Stimulated activated effector memory CD8-positive, alpha-beta T cell treated with anti-CD3 and anti-CD28 coated beads, Interleukin-12 subunit alpha, Interleukin-12 subunit beta, amount 100 ng/mL, for 72 hours (primary cell): ENCODE measurements at places on chromosomes 1 and 21.

DNA sequence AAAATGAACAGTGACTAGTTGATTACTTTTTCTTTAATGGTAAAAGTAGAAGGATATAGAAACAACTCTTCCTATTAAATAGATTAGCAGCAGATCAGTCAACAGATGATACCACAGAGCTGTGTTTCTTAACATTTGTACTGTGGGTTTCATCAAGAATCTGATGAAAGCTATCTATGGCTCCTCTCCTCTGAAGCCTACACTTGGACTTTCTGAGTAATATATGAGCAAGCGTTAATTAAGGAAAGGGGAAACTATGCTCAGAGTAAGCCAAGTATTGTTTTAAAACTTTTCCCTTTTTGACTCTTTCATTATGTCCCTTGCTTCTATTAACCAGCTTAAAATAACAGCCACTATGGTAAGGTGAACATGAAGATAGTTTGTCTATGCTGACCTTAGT is 10.8 kb downstream of the ARID4B start:
- DNase-seq: no peak

DNA sequence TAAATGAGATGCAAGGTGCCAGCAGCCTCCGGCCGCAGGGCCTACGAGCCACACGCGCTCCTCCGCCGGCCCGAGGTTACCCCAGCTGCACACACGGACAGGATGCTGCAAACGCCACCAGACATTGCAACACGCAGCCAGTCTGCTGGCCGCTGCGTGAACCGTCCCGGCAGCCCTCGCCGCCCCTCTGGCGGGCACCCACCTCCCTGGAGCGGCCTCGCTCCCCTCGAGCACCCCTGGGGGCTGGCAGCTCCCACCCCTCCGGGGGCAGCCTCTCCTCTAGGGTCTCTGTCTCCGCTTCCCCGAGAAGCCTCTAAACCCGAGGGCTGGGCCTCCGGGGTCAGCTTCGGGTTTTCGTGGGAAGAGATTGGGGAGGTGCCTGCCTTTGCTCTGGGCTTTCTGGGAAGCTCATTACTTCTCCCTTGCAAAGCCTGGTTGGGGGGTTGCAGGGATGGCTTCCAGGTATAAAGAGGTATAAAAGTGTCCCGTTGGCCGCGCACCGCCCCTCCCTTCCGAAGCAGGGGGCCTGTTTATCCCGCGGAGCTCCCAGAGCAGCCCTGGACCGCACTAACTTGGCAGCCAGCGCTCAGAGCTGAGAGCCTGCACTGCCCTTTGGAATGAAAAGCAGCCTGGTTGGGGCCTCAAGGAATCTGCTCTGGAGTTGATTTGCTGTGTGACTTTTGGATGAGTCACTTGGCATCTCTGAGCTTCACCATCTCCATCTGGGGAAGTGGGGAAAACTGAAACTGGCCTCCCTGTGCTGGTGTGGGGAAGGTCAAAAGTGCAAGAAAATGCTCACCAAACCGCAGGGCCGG is 21.8 kb downstream of the DHRS3 start:
- no peak for DNase-seq

- no peak for DNase-seq
Measured at GRCh38 chr1:217599154-217599553, 31.7 kb downstream of the GPATCH2 start.

DNA sequence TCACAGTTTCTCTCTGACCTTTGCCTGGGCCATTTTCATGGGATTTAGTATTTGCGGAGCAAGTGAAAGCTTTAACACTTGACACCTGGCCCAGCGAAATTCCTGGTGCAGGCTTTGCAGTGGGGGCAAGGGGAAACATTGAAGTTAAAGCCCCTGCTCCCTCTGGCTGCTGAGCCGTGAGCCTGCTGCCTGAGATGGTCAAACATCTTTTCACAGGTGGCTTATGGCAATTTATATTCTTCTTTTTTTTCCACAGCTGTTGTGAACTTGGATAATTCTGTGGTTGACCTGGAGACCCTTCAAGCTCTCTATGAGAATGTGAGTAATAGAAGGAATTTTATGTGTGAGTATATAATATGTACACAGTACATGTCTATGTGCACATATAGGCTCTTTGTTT is 202.9 kb downstream of the FMN2 start:
- no peak for DNase-seq

DNA sequence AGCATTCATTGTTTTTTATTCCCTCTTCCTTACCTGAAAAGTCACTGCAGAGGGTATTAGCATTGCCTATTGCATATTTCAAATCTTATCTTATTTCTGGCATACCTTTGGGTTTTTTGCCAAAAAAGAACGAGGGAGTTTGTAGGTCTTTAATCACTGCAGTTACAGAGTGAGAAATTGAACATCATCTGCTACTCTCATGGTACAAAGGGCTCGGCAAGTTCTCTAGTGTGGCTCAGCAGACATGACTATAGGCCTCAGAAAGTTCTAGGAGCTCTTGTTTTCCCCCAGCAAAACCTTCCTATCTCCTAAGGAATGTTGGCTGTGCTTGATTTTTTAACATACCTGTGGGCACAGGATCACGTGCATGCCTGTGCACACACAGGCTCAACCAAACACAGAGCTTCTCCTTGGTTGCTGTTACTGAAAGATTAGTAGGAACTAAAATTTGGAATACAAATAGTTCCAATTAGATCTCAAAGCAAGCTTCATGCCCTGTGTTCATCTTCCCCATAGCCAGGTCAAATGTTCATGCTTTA is 69.7 kb downstream of the CCDC185 start:
- no peak for DNase-seq

DNA sequence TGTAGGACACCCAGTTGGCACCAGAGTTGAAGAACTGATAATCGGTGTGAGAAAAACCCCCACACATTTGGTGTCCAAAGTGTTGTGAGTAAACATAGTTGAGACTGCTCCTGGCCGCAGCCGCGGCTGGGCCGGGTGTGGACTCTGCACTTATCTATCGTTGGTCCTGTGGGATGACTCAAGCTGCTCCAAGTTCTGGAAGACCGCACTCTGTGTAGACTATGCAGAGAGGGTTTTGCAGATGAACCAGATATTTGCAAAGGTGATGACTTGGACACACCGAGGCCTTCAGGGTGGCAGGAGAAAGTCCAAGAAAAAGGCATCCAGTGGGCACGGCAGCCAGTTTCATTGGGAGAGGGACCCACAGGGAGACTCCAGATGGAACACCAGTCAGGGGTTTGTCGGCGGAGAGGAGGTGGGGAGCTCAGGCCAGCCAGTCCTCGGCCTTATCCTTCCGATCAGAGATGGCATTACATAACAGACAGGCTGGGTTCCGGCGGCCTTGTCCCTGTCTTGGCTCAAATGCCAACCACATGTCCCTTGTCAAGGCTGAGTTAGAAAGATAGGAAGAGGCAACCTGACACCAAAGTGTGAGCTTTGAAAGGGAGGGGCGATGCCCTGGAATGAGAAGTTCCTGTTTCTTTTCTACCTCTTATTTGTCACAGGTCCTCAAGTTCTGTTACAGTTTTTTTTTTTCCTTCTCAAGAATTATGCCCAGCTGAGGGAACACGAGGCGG is 21.1 kb downstream of the C2CD2 start:
- DNase-seq: no peak

DNA sequence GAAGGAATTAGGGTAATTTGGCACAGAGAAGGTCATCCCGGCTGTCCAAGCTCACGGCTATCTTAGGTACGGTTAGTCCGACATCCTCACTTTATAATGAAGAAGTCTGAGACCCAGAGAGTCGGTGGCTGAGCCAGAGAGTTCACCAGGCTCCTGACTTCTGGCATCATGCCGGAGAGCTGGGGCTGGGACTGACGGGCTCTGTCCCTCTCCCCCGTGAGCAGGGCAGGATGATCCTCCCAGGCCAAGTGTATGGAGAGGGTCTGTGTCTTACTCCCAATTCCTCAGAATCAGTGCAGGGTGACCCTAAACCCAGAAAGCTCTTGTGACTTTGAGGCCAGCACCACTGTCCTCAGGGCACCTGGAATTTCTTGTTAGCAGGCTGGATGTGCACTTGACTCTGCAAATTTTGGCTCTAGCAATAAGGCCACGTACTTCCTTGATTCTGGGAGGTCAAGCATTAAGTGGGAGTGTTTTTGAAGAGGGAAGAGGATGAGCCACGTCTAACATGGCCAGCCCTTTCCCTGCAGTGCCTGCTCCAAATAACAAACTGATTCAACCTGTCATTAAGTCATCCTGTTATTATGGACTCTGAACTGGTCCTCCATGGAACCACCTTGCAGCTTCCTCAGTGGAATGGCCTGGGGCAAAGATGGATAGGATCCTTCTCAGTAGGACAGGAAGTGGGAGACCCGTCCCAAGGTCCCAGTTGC is 20.8 kb upstream of the BTG2 start:
- DNase-seq: no peak

- DNase-seq: no peak
Measured at GRCh38 chr1:25039229-25039628, 109.2 kb upstream of the RUNX3 start.

DNA sequence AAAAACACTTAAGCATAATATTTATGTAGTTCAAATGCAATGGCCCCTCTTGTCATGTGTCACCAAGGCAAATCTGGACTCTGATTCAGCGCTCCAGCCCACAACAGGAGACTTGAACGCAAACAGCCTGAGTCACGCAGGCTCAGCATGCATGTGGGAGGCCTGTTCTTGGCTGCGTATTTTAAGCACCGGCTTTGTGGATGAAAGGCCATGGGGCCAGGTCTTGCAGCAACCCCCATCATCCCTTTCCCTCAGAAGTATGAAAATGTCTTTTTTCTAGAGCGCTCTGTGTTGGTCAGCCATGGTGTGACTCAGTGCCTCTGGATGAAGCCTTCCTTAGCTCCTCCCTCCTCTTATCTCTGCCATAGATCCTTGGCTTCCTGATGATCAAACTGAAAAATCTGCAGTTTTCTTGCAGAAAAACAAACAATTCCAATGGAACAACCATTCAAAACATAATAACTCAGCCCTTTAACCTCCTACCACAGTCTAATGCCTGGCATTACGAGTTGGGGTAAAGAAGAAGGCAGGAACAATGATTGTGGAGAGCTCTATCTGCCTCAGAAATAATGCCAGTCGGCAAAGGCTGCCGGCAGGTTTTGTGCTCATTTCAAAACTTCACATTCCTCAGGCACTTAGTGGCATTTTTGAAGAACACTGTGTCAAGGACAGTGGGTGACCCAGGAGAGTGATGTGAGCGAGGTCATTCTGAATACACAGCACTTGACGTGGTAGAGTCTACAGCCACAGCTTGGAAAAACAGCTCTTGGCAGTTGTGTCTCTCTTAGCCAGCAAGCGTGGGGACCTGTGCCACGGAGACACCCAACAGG is 167.5 kb downstream of the CLIC6 start:
- no peak for DNase-seq

GRCh38 chr1:117026361-117026760 is 24.8 kb downstream of the CD101 start:
- no peak for DNase-seq

GRCh38 chr1:41939194-41939593 is 20.5 kb upstream of the HIVEP3 start:
- DNase-seq: no peak

DNA sequence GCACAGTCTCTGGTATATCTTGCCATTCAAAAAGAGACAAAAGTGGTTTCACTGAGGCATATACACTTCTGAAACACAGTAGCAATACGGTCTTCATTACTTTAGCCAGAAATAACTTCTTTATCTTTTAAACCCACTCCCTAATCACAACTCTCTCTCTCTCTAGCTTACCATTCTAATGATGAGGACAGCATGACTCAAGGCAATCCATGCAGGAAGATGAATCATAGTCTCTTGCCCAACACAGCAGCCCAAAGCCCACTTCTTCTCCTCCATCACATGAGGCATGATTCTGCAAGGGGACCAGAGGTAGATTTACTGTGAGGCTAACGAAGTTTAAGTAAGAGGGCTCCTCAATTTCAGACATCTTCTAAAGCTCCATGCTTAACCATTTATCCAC is 285.0 kb upstream of the NR5A2 start:
- DNase-seq: no peak

DNA sequence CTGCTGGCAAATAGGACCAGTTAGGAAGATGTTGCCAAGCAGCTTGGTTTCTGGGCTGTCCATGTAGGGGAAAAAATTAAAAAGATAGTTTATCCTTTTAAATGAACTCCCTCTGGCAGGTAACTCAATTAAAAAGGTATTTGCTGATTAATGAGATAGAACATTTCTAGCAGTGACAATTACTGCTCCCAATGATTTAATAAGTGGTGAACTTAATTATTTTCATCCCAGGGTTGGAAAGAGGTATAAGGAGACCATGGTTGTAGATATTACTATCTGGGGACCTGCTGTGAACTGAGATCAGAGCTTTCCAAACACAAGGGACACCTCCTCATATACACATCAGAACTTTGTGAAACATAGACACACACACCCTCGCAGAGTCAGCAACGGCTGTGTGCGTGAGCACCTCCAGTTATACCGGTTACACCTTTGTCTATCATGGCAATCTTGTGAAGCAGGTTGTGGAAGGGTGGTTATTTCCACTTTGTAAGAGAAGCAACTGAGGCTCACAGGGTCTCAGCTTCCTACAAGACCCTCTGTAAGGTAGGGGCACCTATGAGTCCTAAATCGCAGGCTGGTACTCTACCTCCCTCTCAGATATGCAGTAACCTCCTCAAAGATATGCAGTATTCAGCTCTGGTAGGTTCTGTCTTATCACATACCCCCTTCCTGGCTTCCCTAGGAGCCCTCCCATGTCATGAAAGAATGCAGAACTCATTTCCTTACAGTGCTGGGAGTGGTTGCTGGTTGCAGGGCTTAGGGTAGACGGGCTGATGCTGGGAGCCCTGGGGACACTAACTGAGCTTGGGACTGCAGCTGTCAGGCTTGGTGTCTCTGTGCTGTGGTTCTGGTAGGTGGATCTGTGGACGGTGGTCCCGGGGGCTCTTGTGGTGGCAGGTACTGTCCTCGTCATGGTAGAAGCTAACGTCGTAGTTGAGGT is 18.5 kb upstream of the MAGOH start:
- no peak for DNase-seq

- DNase-seq: no peak
Measured at GRCh38 chr1:147504801-147505311, 36.4 kb upstream of the BCL9 start.

- DNase-seq: peak; percentile 94
Measured at GRCh38 chr1:23772049-23772853, 6.0 kb upstream of the PITHD1 start.

- DNase-seq: no peak
Measured at GRCh38 chr1:203858055-203858454, 3.3 kb upstream of the SNRPE start.

DNA sequence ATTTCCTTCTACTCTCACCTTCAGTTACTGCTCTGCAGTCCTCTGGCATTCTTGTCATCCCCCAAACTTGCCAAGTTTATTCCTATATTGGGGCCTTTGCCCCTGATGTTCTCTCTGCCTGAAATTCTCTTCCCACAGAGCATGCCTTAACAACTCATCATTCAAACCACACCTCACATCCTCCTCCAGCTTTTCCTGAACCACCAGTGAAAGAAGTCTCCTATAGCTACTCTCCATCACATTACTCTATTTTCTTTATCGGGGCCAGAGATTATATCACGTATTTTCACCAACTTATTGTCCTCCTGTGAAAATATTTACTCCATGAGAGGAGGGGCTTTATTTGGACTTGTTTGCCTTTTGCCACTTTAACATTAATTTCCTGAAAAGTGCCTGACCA is 32.1 kb downstream of the EXTL2 start:
- no peak for DNase-seq
